ENCODE measurements at places on chromosomes 1 and 21.

GRCh38 chr1:1598720-1599029 is 1.3 kb downstream of the FNDC10 start:
- no peak for DNase-seq

DNA sequence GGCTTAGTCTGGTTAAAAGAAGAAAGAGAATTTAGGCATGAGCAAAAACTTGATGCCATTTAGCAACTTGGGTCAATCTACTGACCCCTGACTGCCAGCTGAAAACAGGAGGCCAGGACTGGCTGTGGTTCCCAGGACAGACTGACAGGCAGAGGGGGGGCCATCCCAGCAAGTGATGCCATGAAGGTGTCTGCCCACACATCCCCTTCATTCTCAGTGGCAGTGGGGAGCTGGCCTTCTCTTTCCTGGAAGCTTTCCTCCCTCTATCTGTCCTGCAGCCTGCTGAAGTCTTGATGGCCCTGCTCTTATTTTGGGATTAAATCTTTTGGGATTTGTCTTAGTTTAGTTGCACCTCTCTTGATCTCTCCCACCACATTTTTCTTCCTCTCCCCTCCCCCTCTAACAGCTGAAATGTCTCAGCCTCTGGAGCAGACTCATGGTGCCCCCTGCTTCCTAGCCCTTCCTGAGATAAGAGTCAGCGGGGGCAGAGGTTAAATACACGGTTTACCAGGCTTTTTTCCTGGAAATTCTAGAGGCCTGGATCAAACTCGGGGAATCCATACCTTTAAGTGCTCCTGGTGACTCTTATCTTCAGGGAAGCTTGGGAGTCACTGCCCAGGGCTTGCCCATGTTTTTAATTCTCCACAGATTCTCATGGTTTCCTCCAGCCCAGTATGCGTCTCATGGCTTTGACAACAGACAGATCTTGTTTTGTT is 99.5 kb upstream of the TSPAN2 start:
- no peak for DNase-seq

DNA sequence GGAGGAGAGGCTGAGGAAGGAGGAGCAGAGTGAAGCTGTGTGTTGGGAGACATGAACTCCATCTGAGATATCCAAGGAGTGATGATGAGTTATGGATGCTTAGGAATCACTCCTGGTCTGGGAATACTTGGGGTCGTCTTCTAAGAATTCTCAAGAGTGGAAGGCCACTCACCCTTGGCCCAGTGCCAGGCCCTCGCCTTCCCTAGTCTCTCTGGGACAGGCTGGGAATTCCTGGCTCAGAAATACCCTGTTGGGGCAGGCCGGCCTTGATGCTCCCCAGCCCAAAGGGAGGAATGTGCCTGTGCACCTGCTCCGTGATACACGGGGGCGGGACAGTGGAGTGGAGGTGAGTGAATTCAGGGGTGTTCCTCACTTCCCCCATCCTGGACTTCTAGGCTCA is 12.6 kb upstream of the LMNA start:
- DNase-seq = no peak

GRCh38 chr1:241408170-241408569 is 51.2 kb upstream of the RGS7 start:
- no peak for DNase-seq

DNA sequence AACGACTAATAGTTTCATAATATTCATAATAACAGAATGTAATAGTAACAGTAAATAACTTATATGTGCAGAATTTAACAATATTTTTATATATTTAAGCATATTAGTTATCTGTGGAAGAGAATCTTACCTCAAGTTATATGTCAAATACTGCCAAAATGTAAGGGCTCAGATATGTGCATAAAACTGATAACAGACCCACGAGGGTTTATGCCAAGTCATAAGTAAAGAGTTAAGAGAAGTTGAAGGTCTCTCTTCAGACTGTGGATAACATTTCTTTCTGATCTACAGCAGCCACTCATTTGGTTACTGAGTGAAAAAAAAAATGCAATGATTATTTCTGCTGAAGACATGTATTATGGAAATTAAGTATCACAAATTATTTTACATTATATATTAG is 1167.8 kb upstream of the NCAM2 start:
- DNase-seq = no peak

- DNase-seq = no peak
Measured at GRCh38 chr1:94345148-94345721, 73.0 kb upstream of the ABCD3 start.

DNA sequence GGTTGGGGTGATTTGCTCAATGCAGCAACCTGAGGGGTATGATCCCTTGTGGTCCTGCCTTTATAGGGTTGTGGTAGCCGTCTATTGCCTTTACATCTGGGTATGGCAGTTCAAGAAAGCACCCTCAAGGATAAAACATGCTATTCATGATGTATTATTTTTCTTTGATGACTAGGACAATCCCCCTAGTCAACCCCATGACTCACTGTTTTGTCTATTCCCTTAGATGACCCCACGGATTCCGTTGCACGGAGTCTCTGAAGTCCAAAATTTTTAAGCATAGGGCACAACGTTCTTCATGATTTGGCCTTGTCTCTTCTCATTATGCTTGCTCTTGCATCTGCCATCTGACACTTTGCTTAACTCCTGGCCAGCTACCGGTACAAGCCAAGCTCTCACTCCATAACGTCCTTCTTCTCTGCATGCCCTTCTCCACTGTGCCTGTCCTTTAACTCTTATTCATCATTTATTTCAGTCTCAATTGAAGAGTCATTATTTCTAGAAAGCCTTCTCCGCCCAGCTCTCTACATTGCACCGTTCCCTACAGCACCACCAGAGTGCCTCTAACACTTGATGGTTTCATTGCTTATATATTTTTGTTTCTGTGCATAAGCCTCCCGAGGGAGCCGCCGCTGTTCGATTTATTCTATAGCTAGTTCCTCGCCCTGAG is 838 bp upstream of the DISP1 start:
- DNase-seq = no peak

DNA sequence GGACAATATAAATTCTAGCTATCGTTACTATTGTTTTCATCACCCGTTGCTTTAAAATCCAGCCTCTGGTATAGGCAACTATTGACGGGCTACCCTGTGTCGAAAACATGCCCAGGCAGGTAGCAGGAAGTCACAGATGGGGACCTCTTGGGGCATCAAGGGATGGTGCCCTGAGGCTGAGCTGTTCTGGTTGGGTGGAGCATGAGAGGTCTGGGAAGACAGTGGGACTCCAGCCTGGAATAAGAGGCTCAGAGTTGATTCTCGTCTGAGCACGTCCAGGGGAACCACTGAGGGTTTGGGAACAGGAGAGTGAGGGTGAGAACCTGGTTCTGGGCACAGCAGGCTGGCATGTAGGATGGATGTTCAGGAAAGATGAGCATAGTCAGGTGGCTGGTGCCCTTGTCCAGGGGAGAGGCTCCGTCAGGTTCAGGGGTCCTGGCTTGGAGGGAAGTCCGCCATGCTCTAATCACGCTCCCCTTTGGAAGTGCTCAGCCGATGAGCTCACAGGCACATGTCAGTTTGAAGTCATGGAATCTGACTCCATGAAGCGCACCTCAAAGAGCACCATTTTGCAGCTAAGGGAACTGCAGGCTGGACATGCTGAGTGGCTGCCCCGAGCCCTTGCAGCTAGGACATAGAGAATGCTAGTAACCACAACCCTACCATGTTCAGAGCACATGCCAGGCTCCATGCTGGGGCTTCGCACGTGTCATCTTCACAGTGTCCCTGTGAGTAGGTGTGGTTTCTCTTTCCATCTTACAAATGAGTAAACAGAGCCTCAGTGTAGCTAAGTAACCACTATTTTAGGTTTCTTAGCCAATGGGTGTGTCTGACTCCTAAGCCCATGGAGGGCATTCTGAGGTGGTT is 21.0 kb downstream of the PCSK9 start:
- DNase-seq = no peak

DNA sequence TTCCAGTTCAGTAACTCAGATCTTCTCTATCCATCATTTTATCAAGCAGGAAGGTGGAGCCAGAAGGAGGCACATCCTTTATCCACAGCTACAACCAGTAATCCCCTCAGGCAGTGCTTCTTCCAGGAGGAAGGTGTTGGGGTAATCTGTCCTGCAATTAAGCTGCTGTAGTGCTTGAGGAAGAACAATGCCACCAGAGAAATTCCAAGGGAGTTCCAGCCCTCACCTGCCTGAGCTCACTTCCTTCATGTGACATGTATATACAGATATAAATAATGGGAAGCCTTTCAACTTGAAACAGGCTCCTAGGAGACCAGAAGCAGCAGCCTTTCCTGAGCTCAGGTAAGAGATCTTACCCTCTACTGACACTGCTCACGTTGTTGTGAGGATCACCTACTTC is 2.2 kb upstream of the IL20 start:
- no peak for DNase-seq

- no peak for DNase-seq
Measured at GRCh38 chr1:198597690-198598430, 41.0 kb upstream of the PTPRC start.

- no peak for DNase-seq
Measured at GRCh38 chr1:196063952-196064351, 544.3 kb downstream of the KCNT2 start.

DNA sequence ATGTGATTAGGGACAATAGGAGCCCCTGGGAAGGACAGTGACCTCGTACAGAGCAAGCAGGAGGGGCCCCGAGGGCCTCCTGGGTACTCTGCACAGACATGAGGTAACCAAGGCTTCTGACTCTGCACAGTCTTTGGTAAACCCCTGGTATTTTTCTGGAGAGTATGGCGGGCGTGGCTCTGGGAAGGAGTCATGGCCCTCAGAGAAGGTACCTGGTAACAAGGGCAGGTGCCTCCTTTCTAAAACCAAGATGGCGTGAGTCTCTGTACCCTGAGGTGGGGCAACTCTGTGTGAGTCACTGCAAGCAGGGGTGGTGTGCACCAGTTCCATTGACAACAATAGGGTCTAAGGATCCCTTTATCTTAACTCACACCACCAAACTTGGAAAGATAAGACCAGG is 39.9 kb upstream of the SLC19A1 start:
- DNase-seq = no peak

DNA sequence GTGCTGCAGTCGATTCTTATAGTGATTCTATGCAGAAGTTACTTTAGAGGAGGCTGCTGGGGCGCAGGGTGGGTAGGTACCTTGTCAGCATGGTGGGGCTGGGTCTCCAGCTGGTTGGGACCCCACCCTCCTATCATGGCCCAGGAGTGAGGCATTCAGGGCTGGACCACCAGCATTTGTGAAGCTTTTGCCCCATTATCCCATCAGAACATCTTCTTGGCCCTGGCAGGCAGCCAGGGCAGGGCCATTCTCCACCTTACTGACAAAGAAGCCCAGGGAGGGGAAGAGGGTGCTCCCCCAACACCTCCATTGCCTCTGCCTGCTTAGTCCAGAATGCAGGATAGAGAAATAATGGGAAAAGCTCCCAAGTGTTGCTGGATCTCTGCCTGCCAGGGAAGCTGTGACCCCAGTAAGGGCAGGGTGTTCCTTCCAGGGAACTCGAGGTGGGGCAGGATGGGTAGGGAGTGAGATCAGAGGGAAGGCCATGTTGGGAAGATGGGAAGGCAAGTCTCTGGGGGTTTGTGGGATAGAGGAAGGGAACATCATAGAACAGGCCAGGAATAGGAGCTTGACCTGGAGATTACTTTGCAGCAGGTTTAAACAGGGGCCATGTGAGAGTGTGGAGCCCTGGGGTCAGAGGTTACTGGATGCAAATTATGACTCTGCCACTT is 16.2 kb upstream of the SLC2A1 start:
- DNase-seq = no peak

- DNase-seq = no peak
Measured at GRCh38 chr1:51329443-51330325, 678 bp downstream of the TTC39A start.

- DNase-seq = no peak
Measured at GRCh38 chr1:215376544-215377264, 190.4 kb upstream of the KCTD3 start.

- no peak for DNase-seq
Measured at GRCh38 chr1:66598670-66599069, 64.7 kb downstream of the SGIP1 start.

DNA sequence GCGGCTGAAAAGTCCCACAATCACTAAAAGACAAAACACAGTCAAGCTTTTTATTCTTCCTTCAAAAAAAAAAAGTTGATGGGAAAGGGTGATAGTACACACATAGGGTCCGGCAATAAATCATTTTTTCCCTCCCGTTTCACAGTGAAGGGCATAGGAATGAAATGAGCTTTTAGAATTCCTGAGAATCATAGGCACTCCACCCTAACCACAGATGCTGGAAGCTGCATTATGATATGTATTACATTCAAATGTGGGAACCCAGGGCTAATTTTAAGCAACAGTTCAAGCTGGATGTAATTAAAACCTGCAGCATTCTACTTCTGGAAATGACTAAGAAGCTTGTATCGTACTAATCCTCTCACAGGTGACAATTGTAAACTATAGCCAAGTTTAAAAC is 75.7 kb upstream of the KCNJ15 start:
- DNase-seq = no peak

GRCh38 chr1:154476791-154477190 is 25.2 kb upstream of the TDRD10 start:
- no peak for DNase-seq

GRCh38 chr1:198333744-198334143 is 176.9 kb downstream of the NEK7 start:
- no peak for DNase-seq

- no peak for DNase-seq
Measured at GRCh38 chr1:63148825-63149645, 173.3 kb upstream of the FOXD3 start.

GRCh38 chr1:232628335-232629249 is 1.3 kb downstream of the SIPA1L2 start:
- peak; percentile 7 for DNase-seq

GRCh38 chr1:151067185-151067584 is 3.4 kb upstream of the GABPB2 start:
- DNase-seq = no peak

DNA sequence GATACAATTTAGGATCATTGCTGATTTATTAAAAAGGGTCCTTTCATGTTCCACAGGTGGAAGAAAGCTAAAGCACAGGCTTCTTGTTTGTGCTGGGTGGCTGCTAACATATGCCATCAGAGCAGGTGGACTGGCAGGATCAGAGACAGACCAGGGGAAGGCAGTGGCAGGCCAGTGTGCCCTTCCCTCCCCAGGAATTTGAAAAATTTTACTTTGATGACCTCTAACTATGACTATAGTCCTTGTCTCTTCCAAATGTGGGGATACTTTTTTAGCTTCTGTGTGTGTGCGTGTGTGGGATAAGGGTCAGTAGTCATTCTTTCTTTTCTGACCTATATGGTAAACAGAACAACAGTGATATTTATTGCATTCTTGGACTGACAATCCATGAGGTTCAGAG is 49.9 kb downstream of the LHX9 start:
- no peak for DNase-seq

GRCh38 chr1:241802863-241803262 is 45.1 kb upstream of the EXO1 start:
- no peak for DNase-seq

DNA sequence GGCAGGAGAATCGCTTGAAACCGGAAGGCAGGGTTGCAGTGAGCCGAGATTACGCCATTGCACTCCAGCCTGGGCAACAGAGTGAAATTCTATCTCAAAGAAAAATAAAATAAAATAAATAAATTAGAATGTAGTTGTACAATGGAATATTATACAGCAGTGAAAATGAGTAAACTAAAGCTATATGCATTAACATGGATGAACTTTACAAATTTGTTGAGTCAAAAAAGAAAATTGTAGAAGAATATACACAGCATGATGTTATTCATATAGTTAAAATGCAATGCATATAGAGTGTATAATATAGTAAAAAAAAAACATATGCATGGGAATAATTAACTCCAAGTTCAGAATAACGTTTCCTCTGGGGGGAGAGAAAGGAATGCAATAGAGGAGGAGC is 11.0 kb upstream of the NAV1 start:
- no peak for DNase-seq

- DNase-seq = no peak
Measured at GRCh38 chr1:181094416-181095212, 6.1 kb downstream of the IER5 start.

All from naive thymus-derived CD8-positive, alpha-beta T cell (primary cell).